ENCODE measurements at places on chromosomes 11 and 22. TPM values are rescaled to one million over a fixed set of nuclear protein-coding genes. Genes with fewer than 3 reads are reported as not detected.

Gene DGAT2
- 0.16 TPM for total RNA-seq

Gene KDM4D
- 1.1 TPM for total RNA-seq

Gene C11orf87
- total RNA-seq = not detected

Gene KDELR3
- total RNA-seq = 22.1 TPM

Gene RFPL2
- total RNA-seq = not detected

Gene CCDC117
- 23.0 TPM for total RNA-seq

Gene SMC1B
- total RNA-seq = 0.09 TPM

Gene IPO7
- 115 TPM for total RNA-seq

Gene NFAM1
- total RNA-seq = not detected

Gene NXPE2
- total RNA-seq = not detected

Gene SLC22A12
- not detected for total RNA-seq

Gene MRGPRF
- total RNA-seq = 41.8 TPM

Gene EHF
- 0.18 TPM for total RNA-seq

Gene C22orf15
- total RNA-seq = 4.9 TPM

Gene WNT7B
- 0.18 TPM for total RNA-seq

Gene PIH1D2
- total RNA-seq = 5.5 TPM

Gene APIP
- 24.9 TPM for total RNA-seq

Gene TPBGL
- not detected for total RNA-seq

Gene ARHGAP32
- 20.1 TPM for total RNA-seq

Gene MOGAT2
- total RNA-seq = not detected

Gene NPTXR
- 1.3 TPM for total RNA-seq

Gene PNPLA2
- total RNA-seq = 20.0 TPM

Gene TSSK2
- total RNA-seq = not detected

Gene WNT11
- total RNA-seq = not detected

Gene OR5A1
- not detected for total RNA-seq

Gene MUC6
- not detected for total RNA-seq

Gene OR52I2
- not detected for total RNA-seq

Gene ZFTA
- 62.7 TPM for total RNA-seq

Gene RAB3IL1
- total RNA-seq = 50.7 TPM

Gene MS4A6E
- total RNA-seq = not detected

Gene CCDC157
- total RNA-seq = 2.6 TPM

Gene IL10RA
- total RNA-seq = not detected

Gene NAT10
- 29.3 TPM for total RNA-seq

Gene SCGB1D2
- total RNA-seq = not detected

Gene B4GALNT4
- total RNA-seq = 1.5 TPM

Gene ZBED5
- 30.3 TPM for total RNA-seq

Gene STIM1
- 43.5 TPM for total RNA-seq
